Activated CD4-positive, alpha-beta memory T cell treated with anti-CD3 and anti-CD28 coated beads for 36 hours (primary cell): ENCODE measurements at places on chromosomes 6 and 20.

DNA sequence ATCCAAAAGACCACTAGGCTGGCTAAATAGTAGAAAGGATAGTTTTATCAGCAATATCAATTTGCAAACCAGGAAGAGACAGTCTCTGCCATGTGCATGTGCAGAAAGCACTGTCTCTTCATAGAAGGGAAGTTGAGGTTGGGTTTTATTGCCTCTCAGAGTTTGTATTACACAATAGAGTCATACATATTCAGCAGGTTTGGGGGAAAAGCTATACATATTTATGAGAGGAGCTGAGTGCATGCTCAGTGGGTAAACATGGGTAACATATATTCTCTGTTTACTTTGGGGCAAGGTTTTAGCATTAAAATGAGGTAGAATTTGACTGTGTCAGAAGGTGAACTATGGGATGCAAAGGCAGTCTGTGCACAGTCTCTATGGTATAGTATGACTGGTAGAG lies 14.9 kb downstream of the TMEM170B start:
- no peak for DNase-seq

GRCh38 chr6:27994616-27995015 lies 37.6 kb downstream of the OR2B6 start:
- no peak for DNase-seq

DNA sequence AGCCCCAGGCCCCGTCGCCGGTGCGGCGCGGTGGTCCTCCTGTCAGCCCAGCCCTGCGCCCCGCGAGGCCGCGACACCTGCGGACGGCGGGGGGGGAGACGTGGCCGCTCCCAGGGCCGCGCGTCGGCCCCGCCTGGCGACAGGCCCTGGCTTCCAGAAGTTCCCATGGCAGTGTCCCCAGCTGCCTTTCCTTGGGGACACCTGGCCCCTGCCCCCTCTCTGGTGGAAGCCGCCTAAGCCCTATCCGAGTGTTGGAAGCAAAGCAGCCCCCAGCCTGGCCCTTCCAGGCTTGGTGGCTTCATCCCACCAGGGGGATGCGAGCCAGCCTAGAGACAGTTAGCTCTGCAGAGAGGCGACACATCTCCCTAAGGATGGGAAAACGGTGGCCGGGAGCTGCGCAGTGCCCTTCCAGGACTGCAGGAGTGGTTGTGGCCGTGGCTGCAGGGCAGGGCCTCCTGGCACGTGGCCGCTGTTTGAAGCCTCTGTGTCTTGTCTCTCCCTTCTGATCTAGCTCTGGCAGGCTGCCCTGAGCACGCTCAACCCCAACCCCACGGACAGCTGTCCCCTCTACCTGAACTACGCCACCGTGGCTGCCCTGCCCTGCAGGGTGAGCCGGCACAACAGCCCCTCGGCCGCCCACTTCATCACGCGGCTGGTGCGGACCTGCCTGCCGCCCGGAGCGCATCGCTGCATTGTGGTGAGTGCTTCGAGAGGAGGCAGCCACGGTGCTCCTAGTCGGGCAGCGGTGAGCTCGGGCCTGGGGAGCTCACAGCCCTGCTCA lies 816 bp downstream of the NPEPL1 start:
- peak; percentile 26 for DNase-seq

DNA sequence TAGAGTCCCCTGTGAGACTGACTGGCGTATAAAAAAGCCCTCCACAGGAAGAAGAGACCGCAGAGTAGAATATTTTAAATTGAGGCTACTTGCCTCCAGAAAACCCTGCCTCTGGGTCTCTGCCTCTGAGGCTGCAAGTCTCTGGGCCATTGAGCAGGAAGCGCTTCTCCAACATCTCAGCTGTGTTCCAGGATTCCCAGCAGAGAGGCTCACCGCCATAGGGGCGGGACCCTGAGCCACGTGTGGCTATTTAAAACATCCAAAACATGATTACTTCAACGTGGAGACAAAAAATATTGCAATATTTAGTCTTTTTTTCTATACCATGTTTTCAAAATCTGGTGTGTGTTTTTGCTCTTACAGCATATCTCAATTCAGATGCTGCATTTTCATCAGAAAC lies 59.4 kb downstream of the GNAS-AS1 start:
- no peak for DNase-seq

DNA sequence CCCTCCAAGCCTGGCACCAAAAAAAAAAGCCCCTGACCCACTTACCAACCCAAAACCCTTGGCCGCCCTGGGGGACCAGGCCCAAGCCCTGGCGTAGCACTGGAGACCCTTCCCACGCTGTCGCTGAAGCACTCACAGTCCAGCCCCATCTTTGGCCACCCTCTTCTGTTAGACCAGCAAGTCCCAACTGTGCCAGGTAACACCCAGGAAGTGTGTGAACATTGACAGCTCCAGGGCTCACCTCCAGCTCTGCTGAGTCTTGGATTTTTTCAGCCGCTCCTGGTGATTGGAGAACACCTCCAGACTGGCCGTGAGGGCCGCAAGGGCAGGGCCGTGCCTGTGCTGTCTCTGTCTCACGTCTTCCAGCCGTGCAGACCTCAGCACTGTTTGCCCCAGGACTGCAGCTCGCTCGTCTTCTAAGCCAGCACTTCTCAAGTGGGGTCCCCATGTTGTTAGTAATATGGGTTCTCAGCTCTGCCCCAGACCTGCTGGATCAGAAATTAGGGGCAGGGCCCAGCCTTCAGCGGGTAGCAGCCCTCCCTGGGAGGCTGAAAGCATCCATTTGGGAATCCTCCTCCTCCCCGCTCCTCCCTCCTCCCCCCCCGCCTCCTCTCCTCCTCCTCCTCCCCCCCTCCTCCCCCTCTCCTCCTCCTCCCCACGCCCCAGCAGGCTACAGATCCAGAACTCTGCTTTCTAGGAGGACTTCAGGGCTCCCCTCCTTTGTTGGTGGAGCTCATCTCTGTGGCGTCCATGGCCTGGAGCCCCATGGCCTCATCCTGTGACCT lies 18.1 kb downstream of the NPEPL1 start:
- peak; percentile 4 for DNase-seq

DNA sequence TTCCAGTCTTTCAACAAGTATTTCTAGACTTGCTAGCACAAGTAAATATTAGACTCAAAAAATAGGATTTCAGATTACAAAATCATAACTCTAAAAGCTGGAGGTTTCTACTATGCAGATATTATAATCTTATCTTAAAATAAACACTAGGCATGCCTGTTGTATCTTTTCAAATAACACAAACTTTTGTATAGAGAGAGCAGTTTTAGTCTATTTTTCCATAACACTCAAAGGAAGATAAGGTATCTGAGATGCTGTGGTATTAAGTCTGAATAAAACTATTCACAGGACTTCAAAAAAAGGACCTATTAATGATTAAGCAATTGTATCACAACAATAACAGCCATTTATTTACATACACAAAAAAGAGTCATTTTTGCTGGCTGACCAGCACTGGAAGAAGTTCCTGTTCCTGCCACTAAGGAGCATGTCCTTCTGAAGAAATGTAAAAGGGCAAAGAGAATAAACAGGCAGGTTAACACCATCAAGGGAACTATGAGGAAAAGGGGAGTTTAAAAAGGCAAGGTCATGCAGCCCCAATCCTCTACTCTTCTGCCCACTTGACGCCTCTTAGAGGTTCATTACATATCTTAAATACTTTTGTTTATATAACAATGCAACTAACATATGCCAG lies 39.4 kb downstream of the REPS1 start:
- DNase-seq, result no peak

DNA sequence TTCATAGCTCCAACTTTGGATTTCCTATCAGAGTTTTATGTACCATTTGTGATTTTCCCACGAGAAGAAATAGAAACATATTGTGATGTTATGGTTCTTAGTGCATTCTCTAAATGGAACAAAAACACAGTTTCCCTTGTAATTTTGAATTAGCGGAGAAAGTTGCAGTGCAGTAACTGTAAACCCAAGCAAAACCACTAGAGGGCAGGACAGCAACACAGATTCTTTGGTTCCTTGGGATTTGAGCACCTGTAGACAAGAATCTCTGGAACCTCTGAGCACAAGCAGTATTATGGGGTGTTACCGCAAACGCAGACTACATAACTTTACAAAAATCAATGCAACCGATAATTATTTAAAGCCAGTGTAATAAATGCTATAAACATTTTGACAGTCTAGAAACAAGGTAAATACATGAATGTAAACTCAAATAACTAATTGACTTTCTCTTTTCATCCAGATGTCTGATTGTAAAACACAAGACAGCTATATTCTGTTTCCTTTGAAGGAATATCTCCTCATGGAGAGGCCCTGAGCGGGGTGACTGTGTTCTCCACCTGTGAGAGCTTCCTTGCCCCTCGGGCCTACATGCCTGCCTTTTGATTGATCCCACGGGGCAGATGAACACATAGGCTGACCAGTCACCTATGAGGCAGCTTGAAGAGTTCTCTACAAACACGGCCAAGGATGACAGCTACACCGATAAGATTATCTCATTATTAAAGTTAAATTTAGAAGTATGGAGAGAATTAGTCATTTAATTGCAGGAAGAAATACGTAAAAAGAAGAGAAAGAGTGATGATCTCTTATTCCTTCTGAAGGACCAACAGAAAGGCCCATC lies 67.5 kb upstream of the COL21A1 start:
- peak; percentile 11 for DNase-seq

- DNase-seq, result no peak
Measured at GRCh38 chr20:40449974-40450616, 238.9 kb downstream of the MAFB start.

GRCh38 chr6:136654086-136654485 lies 103.9 kb upstream of the MAP7 start:
- no peak for DNase-seq

- no peak for DNase-seq
Measured at GRCh38 chr6:130138909-130139242, 83.9 kb downstream of the SAMD3 start.

DNA sequence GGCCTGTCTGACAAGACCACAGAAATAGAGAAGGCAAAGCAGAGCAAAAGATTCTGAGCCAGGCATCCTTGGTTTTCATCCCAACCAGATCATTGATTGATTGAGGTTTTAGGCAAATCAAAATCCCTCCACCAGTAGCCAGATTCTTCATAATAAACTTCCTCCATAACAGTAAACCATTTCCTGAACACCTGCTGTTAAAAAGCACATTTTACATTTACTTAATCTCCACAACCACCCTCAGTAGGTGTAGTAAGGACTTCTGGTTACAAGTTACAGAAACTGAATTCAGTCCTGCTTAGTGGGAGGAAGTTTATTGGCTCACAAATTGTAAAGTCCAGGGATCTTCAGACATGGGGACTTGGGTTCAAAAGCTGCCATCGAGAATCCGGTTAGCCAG lies 28.3 kb downstream of the EIF2S2 start:
- DNase-seq, result no peak

DNA sequence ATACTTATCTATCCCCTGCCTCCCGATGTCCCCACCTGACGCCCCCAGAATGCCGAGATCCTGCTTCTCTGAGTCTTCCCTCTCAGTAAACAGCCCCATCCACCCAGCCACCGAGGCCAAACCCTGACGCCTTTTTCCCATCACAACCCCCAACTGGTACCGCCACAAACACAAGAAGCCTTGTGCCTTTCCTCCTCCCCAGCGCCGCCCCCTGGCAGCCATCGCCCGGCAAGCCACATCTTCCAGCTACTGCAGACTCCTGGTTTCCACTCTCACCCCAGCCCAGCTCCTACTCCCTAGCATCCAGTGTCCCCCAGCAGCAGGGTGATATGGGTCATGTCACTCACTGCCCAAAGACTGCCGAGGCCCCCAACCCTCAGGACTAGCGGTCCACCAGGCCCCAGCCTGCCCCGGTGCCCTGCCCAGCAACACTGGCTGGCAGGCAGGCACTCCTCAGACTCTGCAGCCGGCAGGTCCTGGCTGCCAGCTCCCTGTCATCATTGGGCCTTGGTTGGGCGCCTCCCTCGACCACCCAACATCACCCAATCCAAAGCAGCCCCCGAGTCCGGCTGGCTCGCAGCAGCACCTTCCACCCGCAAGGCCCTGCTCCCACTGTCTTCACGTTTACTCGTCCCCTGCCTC lies 11.2 kb downstream of the TCFL5 start:
- DNase-seq, result no peak

- DNase-seq, result no peak
Measured at GRCh38 chr20:60117065-60117464, 158.8 kb downstream of the CDH26 start.

- DNase-seq, result no peak
Measured at GRCh38 chr20:43710370-43711044, 16.3 kb downstream of the GTSF1L start.

DNA sequence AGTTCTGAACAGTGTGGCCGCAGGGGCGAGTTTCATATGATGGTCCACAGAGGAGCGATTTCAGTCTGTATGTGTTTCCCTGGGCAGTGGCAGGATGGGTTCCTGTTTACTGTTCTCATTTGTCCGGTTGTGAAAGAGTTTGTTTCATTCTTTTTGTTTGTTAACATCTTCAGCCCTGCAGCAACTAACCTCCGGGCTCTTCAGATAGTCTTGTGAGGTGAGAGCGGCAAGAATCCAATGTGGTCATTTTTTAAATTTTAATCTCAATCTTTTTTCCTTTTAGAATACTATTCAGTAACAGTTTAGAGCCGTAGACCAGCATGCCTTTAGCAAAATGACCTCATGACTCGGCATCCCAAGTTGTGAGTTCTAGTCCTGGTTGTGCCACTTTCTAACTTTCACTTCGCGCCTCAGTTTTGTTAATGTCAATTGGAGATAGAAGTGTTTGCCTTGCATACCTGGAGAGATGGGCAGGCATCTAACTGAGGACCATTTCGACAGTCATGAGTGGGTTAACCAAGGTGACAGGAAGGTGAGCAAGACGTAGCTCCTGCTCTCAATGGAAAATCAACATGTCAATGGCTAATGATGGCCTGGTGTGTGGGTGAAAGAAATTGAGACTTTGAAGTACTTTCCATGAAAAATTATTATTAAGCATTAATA lies 38.5 kb upstream of the PXDC1 start:
- DNase-seq, result no peak

GRCh38 chr20:34029415-34029814 lies 35.7 kb downstream of the RALY start:
- no peak for DNase-seq

DNA sequence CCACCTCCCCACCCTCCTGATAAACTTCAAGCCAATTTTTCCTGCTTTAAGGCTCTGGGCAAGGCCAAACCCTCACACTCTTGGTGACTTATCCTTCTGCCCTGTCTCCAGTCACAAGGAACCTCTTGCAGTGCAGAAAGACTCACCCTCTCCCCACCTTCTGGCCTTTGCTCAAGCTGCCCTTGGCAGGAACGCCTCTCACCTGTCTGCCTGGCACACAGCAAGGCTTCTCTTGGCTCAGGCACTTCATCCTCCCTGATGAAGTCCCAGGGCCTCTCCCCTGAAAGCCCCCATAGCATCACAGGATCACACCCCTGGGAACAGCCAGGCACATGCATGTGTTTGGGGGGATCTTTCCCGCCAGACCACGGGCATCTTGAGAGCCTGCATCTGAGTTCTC lies 68.8 kb upstream of the NNAT start:
- no peak for DNase-seq
